ENCODE measurements at places on chromosomes 1 and 21.

- DNase-seq: no peak
Measured at GRCh38 chr1:40385437-40386358, 12.2 kb downstream of the SMAP2 start.

- no peak for DNase-seq
Measured at GRCh38 chr1:59673573-59674450, 140.9 kb upstream of the HOOK1 start.

DNA sequence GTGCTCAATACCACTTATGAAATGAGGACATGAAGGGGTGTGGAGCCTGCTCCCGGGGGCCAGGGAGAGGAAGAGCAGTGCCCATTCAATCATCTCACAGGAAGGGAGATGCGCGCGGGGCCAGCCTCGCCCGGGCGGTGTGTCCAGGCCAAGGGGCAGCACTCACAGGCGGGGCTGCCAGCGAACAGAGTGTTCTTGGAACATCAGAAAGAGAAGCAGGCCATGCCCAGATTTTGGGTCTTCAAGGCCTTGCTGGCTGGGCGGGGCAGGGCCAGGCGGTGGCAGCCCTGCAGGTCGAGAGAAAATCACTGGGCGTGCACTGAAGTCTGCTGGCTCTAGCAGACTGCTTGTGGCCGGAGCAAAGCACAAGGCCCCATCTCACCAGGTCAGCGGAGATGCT lies 168.6 kb downstream of the PRDM16 start:
- DNase-seq: no peak

DNA sequence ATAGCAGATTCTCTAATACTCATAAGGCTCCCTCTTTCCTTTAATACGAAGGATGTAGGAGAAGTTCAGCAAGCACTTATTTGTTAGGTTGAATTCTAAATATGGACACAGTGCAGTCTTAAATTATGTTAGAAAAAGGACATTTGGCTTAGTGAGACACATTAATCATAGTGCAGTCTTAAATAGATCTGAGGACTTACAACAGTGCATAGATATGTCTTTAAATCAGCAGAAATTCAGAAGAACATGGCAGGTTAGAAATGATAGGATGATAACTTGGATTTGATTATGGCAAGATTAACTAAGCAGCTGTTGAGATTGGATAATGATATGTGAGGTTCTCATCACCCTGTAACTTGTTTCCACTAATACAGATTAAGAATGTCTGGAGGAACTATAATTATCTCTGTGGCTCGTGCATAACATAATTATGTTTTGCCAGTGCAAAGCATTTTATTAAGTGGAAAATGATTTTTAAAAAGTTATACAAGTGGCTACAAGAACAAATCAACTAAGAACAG lies 485.9 kb downstream of the USP25 start:
- DNase-seq: no peak

DNA sequence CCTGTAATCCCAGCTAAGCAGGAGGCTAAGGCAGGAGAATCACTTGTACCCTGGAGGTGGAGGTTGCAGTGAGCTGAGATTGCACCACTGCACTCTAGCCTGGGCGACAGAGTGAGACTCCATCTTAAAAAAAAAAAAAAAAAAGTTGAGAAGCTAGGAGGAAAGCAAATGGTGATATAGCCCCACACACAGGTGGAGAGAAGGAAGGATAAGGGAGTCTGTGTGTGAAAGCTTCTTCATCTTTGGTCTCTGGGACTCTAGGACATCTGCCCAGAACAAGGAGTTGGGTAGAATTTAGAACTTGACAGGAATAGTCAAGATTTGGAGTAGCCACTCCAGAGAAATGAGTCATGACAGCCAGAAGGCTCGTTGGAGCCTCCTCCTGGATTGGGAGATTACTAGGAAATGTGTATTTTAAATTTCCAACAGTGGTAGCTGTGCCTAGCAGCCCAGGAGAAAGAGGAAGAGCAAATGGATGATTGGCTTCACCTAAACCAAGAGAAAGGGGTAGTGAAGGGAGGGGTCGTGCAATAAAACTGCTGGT lies 19.9 kb downstream of the NPL start:
- DNase-seq: no peak
